ENCODE measurements at places on chromosomes 2 and 18.

- peak; percentile 25 for DNase-seq
These were observed 46.1 kb upstream of the STPG4 start for GRCh38 chr2:47201224-47201623.

DNA sequence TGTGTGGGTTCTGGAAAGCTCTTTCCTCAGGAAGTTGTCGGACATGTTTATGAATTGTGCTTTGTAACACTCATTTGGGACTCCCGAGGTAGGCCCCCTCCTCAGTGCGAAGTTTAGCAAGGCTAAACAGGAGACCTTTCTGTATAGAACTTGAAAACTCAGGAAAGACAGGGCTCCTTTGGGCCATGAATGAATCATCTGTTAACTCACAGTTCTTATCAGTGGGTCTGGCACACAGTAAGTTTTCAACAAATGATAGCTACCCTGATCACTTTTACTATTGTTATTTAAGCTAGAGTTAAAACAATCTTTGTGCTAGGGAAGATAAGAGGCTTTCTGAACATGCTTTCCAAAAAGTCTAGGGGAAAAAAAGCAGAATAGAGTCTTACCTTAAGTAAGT lies 430.5 kb upstream of the ETAA1 start:
- no peak for DNase-seq

DNA sequence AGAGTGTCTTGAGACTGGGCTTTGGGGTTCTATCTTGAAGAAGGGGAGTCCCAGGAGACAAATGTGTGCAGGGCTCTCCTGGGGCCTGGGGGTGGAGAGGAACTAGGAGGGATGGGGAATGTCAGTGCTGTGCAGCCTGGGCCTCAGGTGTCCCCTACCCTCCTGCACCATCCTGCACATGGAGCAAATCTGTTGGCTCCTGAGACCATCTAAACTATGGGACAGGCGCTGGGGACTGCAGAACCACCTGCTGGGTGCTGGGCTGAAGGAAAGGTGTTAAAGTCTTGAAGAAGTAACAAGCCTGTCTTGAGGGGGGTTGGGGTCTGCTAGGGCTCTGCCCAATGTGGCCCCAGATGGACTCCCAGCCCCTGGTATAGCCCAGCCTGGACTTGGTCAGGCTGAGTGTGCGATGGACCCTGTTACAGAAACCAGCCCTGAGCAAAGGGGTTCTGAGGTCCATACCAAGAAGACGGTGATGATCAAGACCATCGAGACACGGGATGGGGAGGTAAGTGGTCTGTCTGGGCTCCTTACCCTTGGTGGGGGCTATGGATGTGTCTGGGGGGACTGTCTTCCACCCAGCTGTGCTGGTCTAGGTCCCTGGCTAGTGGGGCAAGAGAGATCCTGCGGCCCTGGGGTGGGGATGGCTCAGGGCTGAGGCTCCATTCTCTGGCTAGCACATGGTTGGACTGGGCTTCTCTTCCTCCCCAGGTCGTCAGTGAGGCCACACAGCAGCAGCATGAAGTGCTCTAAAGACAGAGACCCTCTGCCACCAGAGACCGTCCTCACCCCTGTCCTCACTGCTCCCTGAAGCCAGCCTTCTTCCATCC lies 7.3 kb downstream of the DES start:
- DNase-seq, result no peak

- no peak for DNase-seq
These were observed 656 bp downstream of the TBC1D8 start for GRCh38 chr2:101150306-101151145.

GRCh38 chr2:72994282-72994990 lies 77.1 kb downstream of the SFXN5 start:
- DNase-seq, result no peak

DNA sequence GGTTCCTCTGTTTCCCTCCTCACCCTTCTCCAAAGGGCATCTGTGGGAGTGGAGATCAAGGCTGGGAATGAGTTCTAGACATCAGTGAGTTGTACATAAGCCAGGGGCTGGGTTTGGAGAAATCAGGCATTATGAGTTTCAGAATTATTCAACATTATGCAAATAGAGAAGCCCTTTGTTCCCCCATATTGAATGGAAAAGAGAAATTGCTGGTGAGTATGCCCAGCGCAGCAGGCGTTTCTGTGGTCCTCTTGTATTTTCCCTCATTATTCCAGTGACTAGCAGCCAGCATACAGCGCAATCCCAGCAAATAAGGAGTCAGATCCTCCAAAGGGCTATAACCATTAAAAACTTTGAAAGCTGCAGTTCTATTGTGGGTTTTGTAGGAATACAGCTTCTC lies 94.4 kb downstream of the VWA3B start:
- no peak for DNase-seq

DNA sequence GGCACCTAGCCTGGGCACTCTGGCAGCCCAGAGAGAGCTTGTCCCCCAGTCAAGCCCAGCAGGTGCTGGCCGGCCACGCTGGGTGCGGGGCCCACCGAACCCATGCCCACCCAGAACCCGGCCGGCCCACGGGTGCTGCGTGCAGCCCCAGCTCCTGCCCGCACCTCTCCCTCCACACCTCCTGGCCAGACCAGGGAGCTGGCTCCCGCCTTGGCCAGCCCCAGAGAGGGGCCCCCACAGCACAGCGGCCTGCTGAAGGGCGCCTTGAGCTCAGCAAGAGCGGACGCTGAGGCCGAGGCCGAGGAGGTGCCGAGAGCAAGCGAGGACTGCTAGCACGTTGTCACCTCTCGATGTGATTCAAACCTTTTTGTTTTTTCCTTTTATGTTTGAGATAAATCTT lies 407.0 kb upstream of the KCNJ3 start:
- no peak for DNase-seq

GRCh38 chr2:217930761-217931563 lies 71.8 kb downstream of the TNS1 start:
- no peak for DNase-seq

GRCh38 chr2:37738266-37738885 lies 66.9 kb upstream of the CDC42EP3 start:
- no peak for DNase-seq

DNA sequence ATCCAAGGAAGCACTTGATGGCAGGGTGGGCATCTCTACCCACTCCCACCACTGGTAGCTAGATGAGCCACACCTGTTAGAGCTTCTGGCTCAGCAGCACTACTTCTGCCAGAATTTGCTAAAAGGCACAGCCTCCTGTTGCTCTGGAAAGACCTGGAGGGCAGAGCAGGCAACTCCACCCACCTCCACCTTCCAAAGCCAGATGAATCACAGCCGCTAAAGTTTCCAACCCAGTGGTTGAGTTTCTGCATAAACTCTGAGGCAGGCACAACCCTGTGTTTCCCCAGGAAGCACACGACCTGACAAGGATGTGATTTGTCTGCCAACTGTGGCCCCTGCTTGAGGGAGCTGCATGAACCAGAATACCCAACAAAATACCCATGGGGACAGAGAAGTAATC lies 111.6 kb upstream of the GCFC2 start:
- DNase-seq, result peak; percentile 10

- DNase-seq, result no peak
These were observed 1.6 kb upstream of the GCA start for GRCh38 chr2:162342321-162342720.

DNA sequence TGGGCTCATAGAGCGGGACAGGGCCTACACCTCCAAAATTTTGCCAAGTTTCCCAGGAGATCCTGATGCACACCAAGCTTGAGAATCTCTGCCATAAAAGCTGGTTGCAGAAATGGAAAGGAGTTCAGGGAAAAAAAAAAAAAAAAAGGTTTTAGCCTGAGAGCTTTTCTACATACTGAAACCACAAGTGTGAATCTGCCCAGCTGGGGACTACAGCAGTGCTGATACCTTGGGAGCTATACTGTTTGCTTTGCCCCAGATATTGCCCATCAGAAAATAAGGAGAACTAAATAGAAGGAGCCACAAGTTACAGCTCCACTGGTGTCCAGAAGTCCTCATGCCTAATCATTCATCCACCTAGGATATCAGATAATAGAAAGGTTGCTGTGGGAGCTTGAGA lies 38.4 kb upstream of the NCKAP5 start:
- no peak for DNase-seq

DNA sequence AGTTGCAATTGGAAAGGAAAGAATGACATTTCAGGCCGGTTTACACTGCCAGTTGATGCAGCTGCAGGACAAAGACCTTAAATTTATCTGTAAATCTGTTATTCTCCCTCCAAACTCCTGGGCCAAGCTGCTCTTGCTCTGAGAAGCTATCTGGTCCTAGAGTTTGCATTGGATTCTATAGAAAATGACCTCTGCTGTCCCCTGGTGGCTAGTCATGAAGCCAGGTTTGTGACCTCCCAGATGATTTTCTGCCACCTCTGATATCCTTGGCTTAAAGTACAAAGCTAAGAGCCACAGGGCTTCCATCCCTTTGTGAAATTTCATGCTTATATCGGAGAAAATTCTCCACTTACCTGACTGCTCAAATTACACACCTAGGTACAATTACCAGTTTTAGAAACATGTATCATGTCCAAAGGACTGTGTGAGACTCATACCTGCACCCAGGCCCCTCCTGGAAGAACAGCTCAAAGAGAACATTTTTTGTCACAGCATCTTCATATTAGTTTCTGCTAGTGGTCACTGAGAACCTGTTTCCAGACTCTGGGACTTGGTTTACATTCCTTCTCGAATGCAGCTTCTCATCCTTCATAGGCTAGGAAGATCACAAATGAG lies 28.9 kb upstream of the IER3IP1 start:
- peak; percentile 20 for DNase-seq

DNA sequence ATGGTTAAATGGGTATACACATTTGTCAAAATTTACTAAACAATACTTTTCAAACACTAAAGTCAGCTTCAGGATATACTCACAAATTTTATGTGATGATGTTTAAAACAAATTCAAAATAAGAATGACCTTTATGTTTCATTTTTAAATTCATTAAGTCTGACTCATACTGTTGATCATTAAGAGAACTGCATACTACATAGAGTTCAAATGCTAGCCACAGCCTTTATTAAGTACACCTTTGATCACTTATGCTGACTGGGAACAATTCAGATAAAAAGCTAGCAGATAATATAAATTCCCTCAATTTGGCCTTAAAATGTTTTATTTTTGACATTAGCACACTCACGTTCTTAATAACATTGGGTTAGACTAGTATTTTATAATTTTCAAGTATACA lies 14.1 kb downstream of the LMAN1 start:
- no peak for DNase-seq

DNA sequence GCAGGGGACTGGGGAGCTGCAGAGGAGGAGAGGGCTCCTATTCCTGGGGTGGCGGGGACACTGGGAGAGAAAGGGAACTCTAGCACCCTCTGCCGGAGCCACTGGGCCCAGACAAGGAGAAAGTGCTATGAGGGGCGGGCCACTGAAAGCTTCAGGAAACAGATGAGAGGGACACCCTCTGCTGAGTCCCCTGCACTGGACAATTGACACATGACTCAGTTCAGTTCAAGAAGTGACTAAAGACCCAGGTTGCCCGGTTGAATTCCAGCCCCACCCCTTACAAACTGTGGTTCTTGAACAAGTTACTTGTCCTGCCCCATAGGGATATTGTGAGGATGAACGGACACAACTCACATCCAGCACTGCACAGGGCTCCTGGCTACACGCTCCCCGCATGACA lies 5.0 kb downstream of the RUFY4 start:
- DNase-seq, result no peak

GRCh38 chr2:36672199-36672598 lies 24.3 kb upstream of the VIT start:
- peak; percentile 20 for DNase-seq

DNA sequence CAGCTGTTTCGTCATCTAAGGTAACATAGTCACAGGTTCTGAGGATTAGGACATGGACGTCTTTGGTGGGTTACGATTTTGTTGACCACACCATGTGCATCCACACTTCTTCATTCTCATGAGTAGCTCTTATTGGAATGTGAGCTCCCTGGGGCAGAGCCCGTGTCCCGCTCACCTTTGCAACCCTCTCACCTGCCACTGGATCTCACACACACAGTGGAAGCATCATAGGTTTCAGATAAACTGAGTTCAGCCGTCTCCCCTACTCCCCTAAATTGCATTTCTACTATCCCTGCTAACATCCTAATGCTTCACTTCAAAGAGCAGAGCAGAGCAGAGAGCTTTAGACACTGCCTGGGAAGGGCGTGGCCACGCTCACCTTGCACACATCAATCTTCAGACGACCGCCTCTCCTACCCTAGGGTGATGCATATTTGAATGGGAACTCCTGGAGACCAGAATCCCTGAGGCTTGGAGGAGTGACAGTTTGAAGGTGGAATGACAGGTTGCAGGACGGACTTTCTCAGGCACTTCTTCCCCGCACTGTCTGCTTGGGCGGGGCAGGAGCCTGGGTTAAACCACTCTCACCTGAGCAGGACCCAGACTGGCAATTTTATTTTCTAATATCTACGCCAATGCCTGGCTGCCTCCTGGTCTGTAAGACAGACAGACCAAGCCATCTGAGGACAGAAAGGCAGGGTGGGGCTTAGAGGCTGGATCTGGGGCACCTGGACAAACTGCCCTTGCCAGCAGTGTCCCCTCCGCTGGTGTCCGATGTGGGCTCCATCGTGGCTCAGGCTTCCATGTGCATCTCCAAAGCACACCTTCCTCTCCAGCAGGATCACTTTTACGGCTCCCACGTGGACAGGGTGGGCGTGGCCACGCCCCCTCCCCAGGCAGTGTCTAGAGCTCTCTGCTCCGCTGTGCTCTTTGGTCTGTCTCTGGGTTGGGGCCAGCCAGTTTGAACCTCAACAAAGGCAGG lies 229.5 kb upstream of the COPS8 start:
- DNase-seq, result no peak

DNA sequence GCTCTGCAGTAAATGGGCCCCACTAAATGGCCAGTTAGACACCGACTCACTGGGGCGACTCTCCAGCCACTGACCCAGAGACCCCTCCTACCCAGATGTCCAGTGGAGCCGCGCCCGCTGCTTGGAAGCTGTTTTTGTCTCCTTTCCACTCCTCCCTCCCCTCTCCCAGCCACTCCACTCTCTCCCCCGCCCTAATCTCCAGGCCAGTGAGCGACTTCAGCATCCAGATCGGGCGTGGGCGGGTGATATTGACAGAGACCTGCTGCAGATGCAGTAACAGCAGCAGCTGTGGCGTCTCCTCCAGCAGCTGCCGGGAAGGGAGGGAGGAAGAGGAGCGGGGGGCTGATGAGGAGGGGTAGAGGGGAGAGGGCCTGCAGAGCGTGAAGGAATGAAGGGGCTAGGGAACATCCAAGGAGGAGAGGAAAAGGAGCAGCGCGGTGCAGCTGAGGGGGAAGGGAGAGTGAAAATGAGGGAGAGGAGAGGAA lies at the start of gene SCN7A:
SCN7A (minus strand) TSS at position 110 of the 485 bp plus-strand sequence. CDS start 16,553 bp downstream, outside the sequence.
- DNase-seq, result no peak

DNA sequence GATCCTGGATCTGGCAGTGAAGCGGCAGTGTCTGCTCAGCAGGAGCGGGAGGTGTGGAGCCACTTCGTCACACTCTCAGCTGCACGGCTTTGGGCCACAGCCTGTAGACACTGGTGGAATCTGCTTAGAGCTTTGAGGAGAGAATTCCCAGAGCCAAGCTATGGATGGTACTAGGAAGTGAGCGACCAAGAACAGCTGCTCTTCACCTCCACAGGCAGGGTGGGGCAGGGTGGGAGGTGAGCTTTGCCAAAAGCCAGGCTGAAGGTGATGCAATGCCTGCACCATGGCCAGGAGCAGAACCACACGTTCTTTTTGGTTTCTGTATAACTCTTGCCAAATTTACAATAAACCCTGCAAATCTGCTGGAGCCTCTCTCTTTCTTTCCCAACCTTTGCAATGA lies 226.1 kb downstream of the ANKRD30B start:
- DNase-seq, result peak; percentile 16
